ENCODE measurements at places on chromosomes 12 and 14.

DNA sequence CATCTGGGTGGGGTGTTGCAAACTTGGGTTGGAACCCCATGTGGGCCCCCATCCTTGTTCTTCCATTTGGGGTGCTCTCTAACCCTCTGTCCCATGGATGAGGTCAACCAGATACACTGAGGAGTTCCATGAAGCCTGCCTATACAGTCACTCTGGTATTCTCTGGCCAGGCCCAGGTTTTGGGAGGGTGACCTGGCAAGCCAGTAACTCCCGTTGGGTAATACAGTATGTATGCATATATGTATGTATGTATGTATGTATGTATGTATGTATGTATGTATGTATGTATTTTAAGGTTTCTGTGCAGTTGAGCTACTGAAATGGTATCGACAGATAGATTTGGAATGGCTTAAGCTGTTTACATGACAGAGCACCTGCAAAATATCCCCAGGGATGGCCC lies 12.8 kb upstream of the HELB start:
- no peak for DNase-seq

GRCh38 chr14:59371771-59372170 lies 93.4 kb downstream of the GPR135 start:
- DNase-seq: no peak

GRCh38 chr12:106054049-106054448 lies 84.7 kb downstream of the NUAK1 start:
- DNase-seq: no peak

DNA sequence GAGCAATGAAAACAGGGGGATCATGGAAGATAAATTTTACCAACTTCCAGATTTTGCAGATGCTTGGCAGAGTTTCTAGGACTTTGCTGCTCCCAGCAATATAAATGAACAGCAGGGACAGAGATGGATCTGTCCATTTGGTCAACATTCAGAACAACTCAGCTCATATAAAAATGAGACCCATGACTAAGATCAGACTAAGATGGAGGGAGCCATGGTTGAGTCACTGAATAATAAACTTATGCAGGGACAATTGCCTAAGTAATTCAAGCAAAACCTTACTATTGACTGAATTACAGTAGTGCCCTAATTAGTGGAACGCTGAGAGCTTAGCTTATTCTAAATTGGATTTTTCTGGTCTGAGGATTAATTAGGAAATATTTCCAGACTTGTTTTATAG lies 205.1 kb downstream of the SLC5A8 start:
- DNase-seq: no peak

DNA sequence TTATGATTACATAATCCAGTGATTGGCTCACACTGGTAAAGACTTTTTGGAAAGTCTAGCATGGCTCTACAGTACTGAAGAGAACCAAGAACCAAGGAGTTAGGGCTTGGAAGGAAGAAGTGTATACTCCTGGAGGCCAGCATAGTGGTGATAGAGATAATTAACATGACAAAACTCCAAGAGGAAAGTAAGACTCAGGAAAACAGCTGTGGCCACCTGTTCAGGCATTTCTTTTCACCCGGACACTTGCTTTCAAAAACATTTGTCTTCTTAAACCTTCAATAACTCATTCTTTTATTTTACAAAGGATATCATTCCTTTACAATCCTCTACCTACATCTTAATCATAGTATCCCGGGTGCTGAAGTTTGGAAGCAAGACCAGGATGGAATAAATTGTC lies 50.9 kb downstream of the KLHL28 start:
- no peak for DNase-seq

- no peak for DNase-seq
Observed at GRCh38 chr14:52154992-52155650, 86.3 kb upstream of the NID2 start.

GRCh38 chr12:50220363-50220995 lies 53.3 kb upstream of the CERS5 start:
- DNase-seq: no peak

- no peak for DNase-seq
Observed at GRCh38 chr14:49769171-49769570, 1.2 kb downstream of the KLHDC2 start.

DNA sequence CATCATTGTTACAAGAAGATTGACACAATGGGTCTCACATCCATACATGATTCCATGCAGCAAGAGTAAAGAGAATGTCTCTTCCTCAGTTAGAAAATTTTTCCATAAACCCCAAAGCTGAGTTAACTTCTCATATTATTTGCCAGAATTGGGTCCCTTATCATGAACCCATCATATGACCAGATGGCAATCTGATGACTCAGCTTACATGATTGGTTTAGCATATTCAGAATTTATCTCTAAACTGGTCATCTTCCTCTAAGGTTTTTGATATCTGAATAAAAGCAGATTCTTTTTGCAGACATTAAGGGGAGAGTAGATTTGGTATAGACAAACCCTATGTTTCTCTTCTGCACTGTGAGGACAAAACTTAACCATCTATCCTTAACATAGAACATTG lies 174.9 kb downstream of the PIK3C2G start:
- no peak for DNase-seq

GRCh38 chr14:72844524-72844923 lies 49.4 kb downstream of the DPF3 start:
- DNase-seq: no peak

- DNase-seq: no peak
Observed at GRCh38 chr14:67442139-67442906, 30.4 kb upstream of the PLEK2 start.

DNA sequence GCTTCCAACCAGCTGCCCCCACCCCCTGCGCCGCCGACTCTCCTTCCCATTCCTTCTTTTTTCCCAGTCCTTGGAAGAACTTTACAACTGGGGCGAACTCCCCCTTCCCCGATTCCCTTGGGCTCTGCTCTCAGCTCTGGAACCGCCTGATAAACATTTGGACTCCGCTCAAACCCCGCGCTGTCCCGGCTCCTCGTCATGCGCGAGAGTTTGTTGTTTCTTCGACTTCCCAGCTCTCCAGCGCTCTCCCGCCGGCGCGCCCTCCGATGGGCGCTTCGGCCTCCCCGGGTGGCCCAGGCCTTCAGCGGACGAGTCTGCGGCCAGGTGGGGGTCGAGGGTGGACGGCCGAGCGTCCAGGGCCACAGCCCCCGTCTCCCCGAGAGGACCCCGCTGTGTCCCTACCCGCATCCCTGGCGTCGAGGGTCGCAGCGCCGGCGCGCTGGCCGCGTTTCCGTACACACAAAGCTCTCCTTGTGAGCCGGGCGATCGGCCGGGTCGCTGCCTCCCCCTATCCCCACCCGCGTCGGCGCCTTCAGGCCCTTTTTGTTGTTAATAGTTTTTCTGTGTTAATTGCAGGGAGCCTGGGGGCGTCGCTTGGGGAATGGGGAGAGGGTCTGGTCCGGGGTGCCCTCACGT lies 847 bp downstream of the MMP14 start:
- DNase-seq: no peak

DNA sequence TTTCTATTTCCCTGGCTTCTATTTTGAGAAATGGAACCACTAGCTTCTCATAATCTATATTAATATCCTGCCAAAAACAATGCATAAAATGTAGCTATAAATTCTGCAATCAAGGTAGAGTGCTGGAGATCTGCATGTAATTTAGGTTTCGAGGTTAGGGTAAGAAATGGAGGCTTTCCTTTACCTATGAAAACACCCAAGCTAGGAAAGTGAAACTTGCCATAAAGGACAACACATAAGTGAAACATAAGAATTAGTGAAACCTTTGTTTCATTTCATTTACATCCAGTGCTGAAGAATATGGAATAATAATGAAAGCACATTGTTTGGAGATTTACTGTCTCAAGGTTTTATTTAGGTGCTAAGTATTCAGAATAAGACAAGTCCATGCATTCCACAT lies 9.7 kb downstream of the CLEC2A start:
- DNase-seq: no peak

GRCh38 chr12:132570635-132571034 lies 39.7 kb downstream of the LRCOL1 start:
- no peak for DNase-seq

Measured in hippocampal formation (tissue), 2 donors.